Activated CD4-positive, alpha-beta memory T cell treated with anti-CD3 and anti-CD28 coated beads for 36 hours (primary cell): ENCODE measurements at places on chromosomes 6 and 20. TPM values are rescaled to one million over a fixed set of nuclear protein-coding genes. Genes with fewer than 3 reads are reported as not detected.

The RFX6 gene
- total RNA-seq, result not detected

The FANCE gene
- 19.2 TPM for total RNA-seq

The LST1 gene
- 15.7 TPM for total RNA-seq

The MAFB gene
- not detected for total RNA-seq

The COX4I2 gene
- total RNA-seq, result not detected

The TAGAP gene
- 41.6 TPM for total RNA-seq

The IP6K3 gene
- not detected for total RNA-seq

The ULBP1 gene
- 2.2 TPM for total RNA-seq

The TCF21 gene
- total RNA-seq, result not detected

The BPIFB4 gene
- not detected for total RNA-seq

The KCNQ5 gene
- 4.5 TPM for total RNA-seq

The RSPH4A gene
- not detected for total RNA-seq

The FAM209B gene
- 0.93 TPM for total RNA-seq

The LY86 gene
- total RNA-seq, result 0.24 TPM

The DBNDD2 gene
- 21.6 TPM for total RNA-seq

The GLP1R gene
- total RNA-seq, result 0.07 TPM

The GUCA1A gene
- not detected for total RNA-seq

The PRPF6 gene
- total RNA-seq, result 62.3 TPM

The FNDC1 gene
- total RNA-seq, result not detected

The CST7 gene
- total RNA-seq, result 81.8 TPM

The ZSCAN16 gene
- 2.8 TPM for total RNA-seq

The RWDD1 gene
- 49.1 TPM for total RNA-seq

The MOG gene
- not detected for total RNA-seq

The TMEM200A gene
- 0.34 TPM for total RNA-seq

The POM121L2 gene
- not detected for total RNA-seq

The TRIM15 gene
- 1.6 TPM for total RNA-seq

The RCAN2 gene
- 5.4 TPM for total RNA-seq

The HLA-DQB2 gene
- total RNA-seq, result not detected

The GPX5 gene
- total RNA-seq, result not detected

The PROKR2 gene
- not detected for total RNA-seq

The ADGRF1 gene
- not detected for total RNA-seq

The HEY2 gene
- total RNA-seq, result not detected

The RIPOR3 gene
- total RNA-seq, result not detected

The VSX1 gene
- not detected for total RNA-seq

The CLIC5 gene
- total RNA-seq, result 8.0 TPM

The XKR7 gene
- not detected for total RNA-seq
